ENCODE measurements at places on chromosomes 4 and X.

- DNase-seq, result no peak
Observed at GRCh38 chr4:139808808-139809756, 143.5 kb downstream of the MGST2 start.

DNA sequence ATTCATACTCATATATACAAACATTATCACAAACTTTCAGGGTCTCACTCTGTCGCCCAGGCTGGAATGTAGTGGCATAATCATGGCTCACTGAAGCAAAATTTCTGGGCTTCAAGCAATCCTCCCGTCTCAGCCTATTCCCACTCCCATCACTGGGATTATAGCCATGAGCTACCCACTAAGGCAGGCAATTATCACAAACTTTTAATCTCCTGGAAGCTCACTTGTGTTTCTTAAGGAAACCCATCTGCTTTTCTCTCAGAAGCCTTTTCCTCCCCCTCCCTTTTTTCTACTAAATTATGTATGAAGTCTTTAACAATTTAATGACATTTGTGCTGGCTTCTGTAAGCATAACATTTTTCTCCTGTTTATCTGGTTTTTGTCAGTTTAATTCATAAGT lies 170.5 kb downstream of the AREG start:
- no peak for DNase-seq

DNA sequence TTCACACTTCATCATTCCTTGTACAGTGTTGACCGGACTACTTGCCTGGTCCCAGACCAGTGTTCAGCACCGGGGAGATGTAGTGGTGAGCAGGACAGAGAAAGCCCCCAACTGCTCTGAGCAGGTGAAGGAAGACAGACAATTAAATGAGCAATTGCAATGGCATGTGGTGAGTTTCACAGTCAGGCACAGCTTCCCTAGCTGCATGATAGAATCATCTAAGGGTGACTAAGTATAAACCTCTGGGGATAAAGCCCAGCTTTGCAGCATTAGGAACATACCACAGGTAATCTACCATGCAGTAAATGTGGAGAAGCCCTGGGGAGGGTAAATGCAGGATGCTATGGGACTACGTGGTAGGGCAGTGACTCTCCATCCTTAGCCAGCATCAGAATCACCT lies 47.8 kb downstream of the TMA16 start:
- no peak for DNase-seq

DNA sequence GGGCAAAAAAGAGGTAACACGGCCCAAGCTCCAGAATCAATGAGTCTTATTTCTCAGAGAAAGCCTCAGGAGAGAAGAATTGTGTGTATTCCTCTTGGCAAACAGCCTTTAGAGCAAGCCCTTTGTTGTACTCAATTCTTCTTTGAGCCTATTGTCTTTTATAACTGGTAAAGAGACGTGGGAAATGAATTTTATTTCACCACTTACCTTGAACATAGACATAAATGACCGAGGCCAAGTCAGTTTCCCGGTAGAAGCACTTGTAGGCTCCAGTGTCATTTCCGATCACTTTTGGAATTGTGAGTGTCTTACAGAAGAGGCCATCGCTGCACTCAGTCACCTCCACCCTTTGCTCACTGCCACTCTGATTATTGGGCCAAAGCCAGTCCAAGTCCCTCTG lies 7.0 kb downstream of the KDR start:
- no peak for DNase-seq

- DNase-seq, result no peak
Observed at GRCh38 chr4:123417813-123418212, 21.2 kb downstream of the SPRY1 start.
